NCI-H460 (cell line): ENCODE measurements at places on chromosomes 4 and X. TPM values are rescaled to one million over a fixed set of nuclear protein-coding genes. Genes with fewer than 3 reads are reported as not detected.

The ENPEP gene
- total RNA-seq = 1.3 and 1.6 TPM in 2 replicates

The SPANXN3 gene
- not detected in 2 replicates for total RNA-seq

The FRMPD4 gene
- 0.15 and 0.32 TPM in 2 replicates for total RNA-seq

The CT47B1 gene
- total RNA-seq = not detected in 2 replicates

The RNF175 gene
- total RNA-seq = not detected in 2 replicates

The SSX5 gene
- not detected in 2 replicates for total RNA-seq

The TMPRSS11D gene
- not detected in 2 replicates for total RNA-seq

- DNase-seq = peak; percentile 9
Observed at GRCh38 chrX:151488677-151489076, 74.8 kb upstream of the PASD1 start.

- DNase-seq = no peak
Observed at GRCh38 chrX:47743504-47743903, 84.5 kb upstream of the UXT start.

- DNase-seq = no peak
Observed at GRCh38 chr4:182354867-182355266, 111.7 kb downstream of the TENM3 start.

DNA sequence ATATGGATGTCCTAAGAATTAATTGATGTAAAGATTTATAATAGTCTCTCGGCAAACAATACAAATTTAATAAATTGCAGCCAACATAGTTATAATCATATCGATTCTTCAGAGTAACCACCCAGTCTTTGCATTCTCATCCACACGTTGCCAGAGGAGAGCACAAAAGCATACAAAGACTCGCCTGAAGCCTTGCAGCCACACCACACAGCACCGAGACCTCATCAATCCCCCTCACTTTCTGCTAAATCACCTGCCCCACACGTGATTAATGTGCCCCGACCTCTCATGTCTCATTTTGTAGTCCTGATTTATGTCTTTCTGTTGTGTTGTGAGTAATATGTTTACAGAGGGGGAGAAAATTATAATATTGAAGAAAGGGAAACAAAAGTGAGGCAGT, 510.4 kb downstream of the TRIML1 start:
- DNase-seq = no peak

DNA sequence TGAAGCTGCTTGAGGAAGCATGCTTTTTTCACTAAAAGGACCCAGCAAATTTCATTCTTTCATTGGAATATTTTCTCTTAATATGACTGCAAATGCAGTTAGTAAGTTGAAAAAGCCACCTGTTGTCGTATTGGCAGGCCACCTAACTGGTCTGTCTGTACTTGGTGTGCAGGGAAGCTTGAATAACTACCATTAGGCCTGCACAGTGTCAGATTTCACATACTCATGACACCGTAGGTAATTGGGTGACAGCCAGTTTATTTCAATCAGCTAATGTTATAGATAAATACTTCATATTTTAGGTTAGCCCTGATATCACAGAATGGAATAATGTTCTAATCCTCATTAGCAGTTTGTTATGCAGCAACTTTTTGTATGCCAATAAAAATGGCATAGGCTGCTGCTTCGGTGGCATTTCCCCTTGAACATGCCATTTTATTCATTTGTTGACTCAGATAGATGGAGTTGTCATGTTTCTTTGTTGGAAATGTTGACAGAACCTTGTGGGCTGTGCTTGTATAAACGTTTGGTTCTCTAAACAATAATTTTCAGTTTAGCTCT, 173.7 kb downstream of the RPA4 start:
- no peak for DNase-seq

- DNase-seq = no peak
Observed at GRCh38 chr4:62948108-62948507, 1461.1 kb downstream of the TECRL start.

GRCh38 chrX:48043056-48043455, 28.4 kb downstream of the ZNF630 start:
- no peak for DNase-seq

- no peak for DNase-seq
Observed at GRCh38 chr4:88054229-88054628, 46.8 kb downstream of the PKD2 start.

DNA sequence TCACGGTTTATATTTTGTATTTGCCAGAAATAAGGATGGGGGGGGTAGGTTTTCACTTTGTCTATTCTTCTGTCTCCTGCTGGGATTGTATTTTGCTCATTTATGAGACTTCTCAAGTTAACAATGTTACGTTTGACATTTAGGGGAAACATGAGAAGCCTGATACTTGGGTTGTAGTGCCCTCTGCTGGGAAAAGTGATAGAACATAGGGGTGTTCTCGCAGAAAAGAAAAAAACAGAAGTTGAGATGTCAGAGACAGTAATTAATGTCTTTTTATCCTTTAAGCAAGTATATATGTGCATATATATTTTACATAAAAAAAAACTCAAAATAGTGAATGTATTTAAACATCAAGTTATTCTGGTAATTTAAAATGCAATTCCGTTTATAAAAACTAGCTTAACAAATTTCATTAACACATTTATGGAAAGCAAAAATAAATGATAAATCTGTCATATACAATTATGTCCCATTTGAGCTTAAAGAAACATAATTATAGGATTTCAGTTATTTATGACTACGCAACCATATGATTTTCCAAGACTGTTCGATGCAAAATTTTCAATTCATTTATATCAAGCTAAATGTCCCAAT, 46.0 kb upstream of the TMPRSS11F start:
- DNase-seq = peak; percentile 59

GRCh38 chr4:138672393-138672976, 343.1 kb upstream of the NOCT start:
- no peak for DNase-seq

DNA sequence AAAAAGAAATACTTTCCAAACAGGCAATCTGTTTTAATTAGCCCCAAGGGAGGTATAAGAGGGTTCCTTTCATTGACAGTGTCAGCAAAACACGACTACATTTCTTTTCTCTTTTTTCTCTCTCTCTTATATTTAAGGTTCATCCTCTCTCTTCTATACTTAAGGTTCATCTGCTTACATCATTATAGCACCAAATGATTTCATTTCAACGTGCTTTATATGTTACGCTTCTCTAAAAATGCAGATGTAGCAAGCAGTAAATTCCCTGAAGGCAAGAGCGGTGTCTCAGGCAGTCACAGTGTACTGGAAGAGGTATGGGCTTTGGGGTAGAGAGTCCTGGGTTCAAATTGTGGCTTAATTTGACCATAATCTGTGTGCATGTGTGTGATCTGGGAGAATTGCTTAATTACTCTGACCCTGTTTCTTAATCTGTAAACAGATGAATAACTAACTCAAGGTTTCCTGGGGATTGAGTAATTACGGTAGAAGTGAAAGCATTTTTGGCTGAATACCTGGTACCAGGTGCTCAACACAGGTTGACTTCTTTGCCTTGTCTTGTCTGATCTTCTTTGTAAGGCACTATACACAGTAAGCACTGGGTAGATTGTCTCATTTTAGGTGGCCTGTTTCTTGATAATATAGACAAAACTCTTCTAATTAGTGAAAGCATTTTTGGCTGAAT, 180.8 kb downstream of the SPRY1 start:
- DNase-seq = no peak

DNA sequence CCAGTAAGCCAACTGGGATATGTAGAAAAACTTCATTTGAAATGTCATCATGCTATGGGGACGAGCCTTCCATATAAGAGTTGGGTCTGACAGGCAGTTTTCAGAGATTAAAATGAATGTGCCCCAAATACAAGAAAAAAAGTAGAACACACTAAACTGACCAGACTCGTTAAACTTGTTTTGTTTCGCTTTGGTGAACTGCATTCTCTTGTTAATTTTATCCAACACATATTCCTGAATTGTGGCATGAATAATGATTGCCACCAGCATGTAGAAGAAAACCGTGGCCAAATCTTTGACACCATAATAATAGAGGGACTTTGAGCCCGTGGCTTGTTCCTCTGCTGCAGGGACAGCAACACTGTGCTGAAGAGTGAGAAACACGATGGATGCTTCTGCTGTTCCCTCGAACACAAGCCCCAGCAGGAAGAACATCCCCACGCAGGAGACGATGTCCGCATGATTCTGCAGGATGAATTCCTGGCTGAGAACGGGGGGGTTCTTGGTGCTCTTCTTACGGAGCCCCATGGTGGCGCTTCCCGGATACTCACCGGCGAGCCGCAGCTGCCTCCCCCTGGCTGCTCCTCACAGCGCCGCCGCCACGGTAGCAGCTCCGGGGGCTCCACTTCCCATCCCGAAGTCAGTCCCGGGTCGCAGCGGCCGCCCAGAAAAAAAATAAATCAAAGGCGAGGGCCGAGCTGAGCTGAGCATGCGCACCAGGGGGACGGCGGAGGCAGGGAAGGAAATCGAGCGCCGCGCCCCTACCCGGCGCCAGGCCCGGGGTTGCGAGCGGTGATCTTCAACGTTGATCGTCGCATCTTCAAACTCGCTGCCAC, at the start of gene TRAM1L1:
Gene TRAM1L1, minus strand, starts transcription at position 711 of the 836 bp plus-strand sequence. Its CDS starts 183 bp downstream, at position 528.
- DNase-seq = peak; percentile 46

GRCh38 chr4:125481334-125482045, 166.7 kb downstream of the FAT4 start:
- DNase-seq = no peak

DNA sequence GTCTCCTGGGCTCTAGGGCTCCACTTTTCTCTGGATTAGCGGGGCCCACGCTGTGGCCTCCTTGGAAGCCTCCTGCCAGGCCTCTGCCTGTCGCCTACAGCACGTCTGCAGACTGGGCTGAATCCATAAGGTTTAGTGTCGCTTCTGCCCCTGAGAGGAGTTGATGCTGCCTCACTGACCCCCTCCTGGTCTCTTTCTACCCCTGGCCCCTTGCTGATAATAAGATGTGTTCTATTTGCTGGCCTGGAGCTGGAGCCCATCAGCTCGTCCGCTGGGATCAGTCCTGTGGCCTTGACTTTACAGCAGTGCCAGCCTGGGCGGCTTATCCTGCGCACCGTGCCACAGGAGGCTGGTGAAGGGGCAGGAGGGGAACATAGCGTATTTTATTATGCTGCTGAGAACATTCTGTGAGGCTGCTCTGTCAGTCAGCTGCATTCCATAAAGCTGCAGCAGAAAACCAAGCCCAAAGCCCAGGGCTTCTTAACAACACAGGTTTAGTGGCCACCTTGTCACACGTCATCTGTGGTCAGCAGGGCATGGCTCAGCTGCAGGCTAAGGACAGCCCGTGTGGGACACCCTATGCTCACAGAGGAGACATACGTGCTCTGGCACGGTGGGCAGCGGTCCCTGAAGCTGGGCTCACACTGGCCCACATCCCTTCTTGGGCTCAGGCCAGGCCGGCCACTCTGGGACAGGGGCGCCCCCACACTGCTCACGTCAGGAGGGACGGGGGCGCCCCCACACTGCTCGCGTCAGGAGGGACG, 29.3 kb upstream of the HGFAC start:
- DNase-seq = no peak
